ENCODE measurements at places on chromosomes 2 and 18.

- peak; percentile 89 for DNase-seq
Measured at GRCh38 chr2:209472112-209472832, 48.4 kb downstream of the MAP2 start.

DNA sequence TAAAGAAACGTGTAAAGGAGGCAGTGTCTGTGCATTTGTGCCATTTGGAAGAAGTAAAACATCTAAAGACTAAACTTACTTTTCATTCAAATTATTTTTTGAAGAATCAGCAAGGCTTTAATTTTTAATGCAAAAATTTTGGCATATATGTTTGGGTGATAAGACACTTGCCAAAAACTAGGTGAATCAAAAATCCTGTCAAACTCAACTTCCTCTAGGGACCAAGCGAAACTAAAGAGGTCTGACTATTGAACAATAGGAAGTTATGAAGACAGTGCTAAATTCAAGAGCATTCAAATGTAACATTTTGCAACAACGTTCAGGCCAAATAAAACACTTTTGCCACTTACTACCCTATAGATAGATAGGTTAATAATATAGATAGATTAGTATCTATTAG is 306.1 kb downstream of the NOL4 start:
- DNase-seq = no peak

DNA sequence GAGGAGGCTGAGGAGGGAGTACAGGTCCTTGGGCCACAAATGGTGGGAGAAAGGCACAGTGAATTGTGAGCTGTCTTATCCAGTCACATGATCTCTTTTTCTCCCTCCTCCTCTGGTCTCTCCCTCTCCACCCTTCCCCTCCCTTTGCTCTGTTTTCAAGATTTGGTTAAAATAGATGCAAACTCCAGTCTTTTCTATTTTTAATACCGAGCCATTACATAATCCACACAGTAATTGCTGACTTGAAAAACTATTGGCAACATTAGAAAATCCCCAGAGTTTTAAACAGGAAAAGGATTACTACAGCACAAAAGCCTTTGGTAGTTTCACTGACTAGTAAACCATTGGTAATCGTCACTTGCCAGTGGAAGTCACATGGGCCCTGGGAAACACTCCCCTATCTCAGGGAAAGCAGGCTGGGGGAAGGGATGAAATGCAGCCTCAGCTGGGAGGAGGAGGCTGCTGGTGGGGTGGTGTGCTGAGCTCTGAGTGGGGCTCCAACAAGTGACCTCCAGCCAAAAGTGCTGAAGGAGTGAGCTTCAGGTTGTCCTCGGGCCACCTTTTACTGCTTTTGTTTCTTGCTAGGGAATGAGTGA is 57.4 kb upstream of the PCBP1 start:
- peak; percentile 83 for DNase-seq

- no peak for DNase-seq
Measured at GRCh38 chr2:120481446-120482194, 135.7 kb downstream of the INHBB start.

DNA sequence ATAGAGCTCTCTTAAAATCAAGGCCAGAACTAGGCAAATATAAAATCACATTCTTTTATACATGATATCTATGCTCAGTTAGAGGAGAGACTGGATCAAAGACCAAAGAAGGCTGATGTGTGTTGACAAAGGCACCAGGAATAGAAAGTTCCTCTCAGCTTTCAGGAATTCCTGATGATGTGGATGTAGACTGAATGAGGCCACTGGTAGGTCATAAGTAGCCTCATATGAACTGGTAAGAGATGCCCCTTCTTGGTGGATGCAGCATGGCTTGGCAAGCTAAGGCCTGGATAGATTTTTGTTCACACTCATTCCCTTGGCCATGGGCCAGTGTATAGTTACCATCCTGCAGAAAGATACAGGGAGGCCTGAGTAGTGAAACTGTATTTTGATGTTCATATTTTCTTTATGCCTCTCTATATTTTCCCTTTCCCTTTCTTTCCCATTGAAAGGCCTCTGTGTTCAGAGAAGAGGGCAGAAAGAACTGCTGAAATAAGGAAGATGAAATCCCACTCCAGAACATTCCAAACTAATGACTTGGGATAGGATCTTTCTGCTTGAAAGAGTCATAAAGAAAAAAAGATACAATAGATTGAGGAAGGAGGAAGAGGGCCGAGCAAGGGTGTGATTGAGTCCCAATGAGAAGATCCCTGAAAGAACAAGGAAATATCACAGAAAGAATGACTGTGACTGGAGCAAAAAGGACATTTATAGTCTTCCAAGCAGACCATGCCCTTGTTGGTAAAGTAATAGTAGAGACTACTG is 2182.7 kb upstream of the PIK3C3 start:
- DNase-seq = peak; percentile 51
